Stimulated activated naive CD4-positive, alpha-beta T cell treated with Interleukin-2 at 50 U/mL for 16 hours (primary cell): ENCODE measurements at places on chromosomes 5 and 9.

- no peak for DNase-seq
Observed at GRCh38 chr5:148972396-148972795, 90.5 kb downstream of the SH3TC2 start.

GRCh38 chr5:38648703-38649291 is 92.4 kb upstream of the LIFR start:
- DNase-seq, result no peak

DNA sequence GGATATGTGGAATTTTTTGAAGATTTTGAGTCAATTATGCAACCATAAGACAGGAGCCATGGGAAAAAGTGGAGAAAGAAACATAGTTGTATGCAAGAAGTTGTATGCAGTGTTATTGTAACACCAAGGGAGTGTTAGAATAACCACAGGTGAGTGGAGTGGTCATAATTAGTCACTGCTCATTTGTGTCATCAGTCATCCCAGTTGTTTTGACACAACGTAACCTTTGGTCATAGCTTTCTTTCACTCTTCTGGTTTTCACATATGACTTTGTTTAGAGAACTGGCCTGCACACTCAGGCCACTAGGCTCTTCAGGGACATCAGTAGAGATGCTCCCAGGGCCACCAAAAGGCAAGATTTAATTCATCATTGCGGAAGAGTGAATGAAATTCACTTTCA is 158.7 kb upstream of the HMHB1 start:
- DNase-seq, result no peak

DNA sequence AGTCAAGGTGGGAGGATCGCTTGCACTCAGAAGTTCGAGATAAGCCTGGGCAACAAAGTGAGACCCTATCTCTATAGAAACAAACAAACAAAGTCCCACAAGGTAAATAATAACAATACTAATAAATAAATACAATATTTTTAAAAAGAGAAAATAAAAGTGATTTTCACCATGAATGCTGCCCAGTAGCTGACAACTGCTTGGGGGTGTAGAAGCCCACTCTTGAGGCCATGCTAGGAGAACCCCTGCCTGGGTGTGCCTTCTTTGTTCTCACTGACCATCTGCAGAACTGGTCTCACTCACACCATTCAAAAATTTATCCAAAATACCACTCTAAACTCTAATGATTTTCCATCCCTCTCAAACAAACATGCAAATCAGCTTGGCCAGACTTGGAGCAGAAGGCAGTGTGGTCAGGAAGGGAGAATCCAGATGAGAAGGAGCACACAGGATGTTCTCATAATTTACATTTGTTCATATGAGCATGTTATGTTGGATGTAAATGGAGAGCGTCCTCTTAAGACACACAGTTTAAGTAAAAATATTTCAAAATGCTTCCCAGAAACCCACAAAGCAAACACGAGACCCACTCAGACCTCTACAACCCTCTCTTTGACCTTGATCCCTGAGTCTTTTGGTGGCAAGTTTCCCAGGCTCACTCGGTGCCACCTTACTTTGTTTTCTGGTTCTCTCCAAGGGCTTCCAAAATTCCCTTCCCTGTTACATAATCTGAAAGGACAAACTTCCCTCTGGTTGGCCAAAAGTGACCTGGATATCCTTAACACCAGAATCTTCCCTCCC is 7.9 kb upstream of the RAI14 start:
- no peak for DNase-seq

- DNase-seq, result no peak
Observed at GRCh38 chr5:120748474-120748873, 284.4 kb downstream of the PRR16 start.

DNA sequence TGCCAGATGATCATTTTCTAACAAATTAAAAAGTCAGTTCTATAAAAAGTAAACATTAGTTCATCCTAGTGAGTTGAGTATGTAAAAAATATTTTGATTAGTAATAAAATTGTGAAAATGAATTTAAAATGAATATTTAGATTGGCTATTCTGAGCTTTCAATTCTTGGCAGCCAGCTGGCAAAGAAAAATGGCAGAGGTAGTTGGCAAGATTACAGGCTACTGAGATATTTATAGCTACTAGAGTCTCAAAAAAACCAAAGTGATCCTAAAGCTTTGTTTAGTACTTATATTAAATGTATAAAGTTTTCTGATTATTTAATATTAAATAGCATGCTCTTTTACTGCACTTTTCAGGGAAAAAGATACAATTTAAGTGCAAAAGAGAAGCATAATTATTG is 25.0 kb downstream of the SGTB start:
- no peak for DNase-seq

DNA sequence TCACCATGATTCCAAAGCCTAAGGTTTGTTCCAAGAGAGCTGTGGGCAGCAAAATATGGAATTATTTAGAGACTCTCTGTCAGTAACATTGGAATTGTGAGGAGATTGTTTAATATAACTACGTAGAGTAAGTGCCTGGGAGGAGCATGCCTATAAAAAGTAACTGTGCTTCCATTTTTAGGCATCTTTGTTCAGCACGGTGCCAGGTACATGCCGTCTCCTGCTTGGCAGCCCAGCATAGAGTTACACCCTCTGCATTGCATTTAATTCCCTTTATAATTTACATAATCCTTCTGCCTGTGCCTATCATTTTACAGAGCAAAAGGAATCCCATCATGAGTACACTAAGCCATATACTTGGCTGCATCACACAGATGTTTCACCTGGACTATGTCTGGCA is 32.1 kb upstream of the ALDH1A1 start:
- no peak for DNase-seq

GRCh38 chr5:962386-962785 is 46.2 kb upstream of the NKD2 start:
- DNase-seq, result no peak

DNA sequence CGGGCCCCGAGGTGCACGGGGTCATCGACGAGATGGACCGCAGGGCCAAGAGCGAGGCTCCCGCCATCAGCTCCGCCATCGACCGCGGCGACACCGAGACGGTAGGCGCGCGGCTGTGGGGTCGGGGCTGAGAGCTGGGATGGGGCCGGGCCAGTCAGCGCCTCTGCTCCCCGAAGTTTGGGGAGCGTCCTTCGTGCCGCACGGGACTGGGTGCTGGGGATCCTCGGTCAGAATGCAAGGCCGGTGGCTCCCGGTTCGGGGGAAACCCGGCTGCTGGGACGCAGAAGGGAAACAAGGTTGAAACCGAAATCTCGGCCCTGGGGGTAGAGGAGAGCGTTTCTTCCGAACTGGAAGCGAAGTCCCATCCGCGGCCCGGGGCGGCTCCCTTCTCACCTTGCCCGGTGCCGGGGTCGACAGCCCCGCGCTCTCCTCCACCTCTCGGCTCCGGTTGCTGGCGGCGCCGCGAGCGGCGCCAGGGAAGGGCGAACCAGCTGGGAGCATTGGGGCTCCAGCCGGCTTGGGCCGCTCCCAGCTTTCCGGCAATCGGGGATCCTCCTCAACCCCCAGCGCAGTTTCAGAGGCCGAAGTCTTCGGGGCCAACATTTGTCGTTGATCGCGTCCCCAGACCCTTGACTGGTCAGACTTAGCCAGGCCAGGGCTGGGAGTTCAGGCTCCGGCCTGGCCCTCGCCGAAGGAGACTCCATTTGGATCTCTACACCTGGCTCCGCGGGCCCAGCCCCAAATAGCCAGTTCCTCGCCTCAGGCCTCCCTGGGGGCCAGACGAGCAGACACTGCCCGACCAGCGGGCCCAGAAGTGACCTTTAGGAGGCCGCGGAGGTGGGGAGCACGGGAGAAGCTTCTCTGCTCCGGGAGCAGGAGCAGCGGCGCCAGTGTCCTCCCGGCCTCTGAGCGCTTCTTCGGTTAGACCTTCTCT is 1.1 kb downstream of the LHX2 start:
- no peak for DNase-seq

DNA sequence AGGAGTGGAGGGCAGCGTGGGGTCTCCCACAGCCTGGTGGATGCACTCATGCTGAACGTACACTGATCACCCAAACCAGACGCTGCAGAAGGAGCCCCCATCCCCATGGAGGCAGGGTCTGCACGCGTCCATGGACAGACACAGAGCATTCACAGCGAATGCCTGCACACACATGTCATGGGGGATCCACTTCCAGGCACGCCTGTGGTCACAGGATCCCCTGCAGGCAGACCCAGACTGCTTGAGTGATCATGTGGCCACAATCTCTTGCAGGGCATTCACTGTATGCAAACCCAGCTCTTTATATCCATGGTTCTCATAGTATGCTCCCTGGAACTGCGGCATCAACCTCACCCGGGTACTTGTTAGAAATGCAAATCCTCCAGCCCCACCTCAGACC is 5.4 kb downstream of the SNCB start:
- DNase-seq, result no peak

GRCh38 chr5:32810804-32811203 is 99.7 kb downstream of the NPR3 start:
- no peak for DNase-seq

- DNase-seq, result no peak
Observed at GRCh38 chr9:88258024-88258423, 119.7 kb upstream of the SPATA31C2 start.

- DNase-seq, result no peak
Observed at GRCh38 chr9:12350775-12351174, 342.4 kb upstream of the TYRP1 start.

DNA sequence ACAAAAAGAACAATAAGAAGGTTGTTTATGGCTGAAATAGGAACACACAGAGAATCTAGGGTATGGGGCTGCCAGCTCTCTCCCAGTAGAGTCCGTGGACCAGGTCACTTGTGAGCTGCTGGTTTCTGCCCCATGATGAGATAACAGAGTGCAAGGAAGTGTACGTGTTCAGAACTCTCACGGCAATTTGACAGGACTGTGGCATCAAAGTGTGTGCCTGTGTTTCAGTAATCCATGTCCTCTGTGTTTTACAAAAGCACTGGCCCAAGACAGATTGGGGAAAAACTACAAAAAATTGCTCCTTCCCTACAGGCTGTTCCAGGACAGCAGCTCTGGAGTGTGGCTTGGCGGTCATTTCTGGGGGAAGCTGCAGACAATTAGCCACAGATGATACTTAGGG is 184.6 kb downstream of the AUH start:
- DNase-seq, result no peak

- DNase-seq, result no peak
Observed at GRCh38 chr5:94776167-94776566, 157.7 kb downstream of the SLF1 start.

GRCh38 chr9:130042885-130043653 is at the start of gene FNBP1:
Gene FNBP1, minus strand, starts transcription at chr9:130043189. Its CDS starts 214 bp downstream, at chr9:130042975.
- DNase-seq, result peak; percentile 82

DNA sequence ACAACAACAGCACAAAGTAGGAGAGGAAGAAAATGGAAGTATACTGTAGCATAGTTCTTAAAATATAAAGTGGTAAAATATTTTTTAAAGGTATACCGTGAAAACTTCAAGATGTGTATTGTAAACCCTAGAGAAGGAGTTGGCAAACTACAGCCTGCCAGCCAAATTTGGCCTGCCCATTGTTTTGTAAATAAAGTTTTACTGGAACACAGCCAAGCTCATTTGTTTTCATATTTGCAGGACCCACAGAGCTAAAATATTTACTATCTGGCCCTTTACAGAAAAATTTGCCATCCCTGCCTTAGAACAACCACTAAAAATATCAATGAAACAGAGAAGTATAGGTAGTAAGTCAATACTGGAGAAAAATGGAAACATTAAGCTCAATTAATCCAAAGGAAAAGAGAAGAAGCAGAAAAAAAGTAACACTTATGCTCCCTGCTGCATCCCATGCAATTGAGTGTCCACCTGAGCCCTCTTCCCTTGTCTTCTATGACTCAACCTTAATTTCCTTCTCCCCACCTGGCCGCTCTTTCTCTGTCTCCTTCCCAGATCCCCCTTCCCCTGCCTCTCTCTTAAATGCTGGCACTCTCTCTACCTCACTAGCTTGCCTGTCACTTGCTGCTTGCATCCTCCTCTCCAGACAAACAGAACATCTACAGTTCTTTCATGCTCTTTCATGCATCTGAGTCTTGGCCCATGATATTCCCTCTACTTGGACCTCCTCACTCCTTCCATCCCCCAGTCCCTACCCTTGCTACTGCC is 50.6 kb upstream of the FER start:
- DNase-seq, result no peak

DNA sequence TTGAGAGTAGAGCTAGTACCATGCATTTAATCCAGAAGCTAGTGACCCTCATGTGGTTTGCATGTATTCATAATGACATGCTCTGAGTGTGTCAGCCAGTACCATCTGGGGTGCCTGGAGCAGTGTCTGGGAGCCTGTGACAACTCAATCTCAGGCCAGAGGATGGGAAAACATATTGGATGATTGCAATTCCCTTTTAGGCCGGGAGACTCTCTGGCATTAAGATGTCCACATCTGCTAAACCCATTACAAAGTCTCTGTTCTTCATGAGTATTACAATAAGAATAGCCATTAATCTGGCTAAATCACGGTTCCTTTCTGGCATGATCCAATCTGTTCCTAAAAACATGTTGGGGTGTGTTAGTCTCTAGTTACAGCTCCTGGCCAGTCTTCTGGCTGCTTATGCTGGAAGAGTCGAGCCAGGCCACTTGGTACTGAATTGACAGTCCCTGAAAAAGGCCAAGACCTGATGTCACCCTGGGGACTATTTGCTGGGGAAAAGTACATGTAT is 475.7 kb downstream of the ENC1 start:
- no peak for DNase-seq

DNA sequence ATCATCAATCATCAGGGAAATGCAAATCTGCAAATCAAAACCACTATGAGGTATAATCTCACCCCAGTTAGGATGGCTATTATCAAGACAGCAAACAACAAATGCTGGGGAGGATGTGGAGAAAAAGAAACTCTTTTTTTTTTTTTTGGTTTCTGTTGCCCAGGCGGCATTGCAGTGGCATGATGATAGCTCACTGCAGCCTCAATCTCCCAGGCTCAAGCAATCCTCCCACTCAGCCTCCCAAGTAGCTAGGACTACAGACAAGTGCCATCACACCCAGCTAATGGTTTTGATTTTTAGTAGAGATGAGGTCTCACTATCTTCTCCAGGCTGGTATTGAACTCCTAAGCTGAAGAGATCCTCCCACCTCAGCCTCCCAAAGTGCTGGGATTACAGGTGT is 5.4 kb upstream of the CNTRL start:
- no peak for DNase-seq

- DNase-seq, result peak; percentile 65
Observed at GRCh38 chr9:20640331-20641187, 18.3 kb upstream of the MLLT3 start.

DNA sequence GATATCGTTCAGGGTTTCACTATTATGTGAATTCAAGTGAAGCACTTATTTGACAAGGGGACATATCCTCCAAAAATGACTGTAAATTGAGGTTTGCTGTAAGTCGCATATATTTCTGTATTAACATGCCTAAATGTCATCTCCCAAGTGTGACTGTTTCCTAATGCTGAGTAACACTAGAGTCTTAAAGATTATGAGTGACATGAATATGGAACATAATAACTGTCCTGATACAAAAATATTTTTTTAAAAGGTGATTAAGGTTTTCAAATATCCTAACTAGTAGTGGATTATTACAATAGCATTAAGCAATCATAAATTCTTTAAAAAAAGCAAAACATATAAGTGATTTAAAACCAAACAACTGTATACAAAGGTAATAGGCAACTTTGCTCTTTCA is 3.6 kb downstream of the NFIB start:
- DNase-seq, result no peak

DNA sequence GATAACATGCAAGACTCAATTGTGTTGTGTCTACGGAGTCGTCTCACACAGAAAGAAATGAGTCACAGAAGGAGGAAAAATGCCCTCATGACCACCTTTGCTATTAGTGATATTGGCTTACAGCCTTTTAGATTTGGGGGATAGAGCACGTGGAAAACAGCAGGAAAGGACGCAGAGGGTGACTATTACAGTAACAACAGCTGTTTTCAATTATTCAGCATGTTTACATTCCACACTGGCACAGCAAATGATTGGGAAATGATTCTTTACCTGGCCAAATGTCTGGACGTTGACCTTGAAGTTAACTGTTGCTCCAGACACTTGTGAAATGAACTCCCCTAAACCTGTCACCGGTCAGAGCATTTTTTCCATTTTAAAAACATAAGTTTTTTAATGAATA is 46.8 kb downstream of the APTX start:
- no peak for DNase-seq
